Activated T-helper 1 cell treated with anti-CD3 and anti-CD28 coated beads, Interleukin-12 subunit alpha, Interleukin-12 subunit beta, Interleukin-2, Interleukin-4 antibody, amounts not matched to agents 30 ng/mL and 10 ng/mL and 1 ng/mL, durations not matched to agents 14 hours and 24 hours and 36 hours (primary cell): ENCODE measurements at places on chromosomes 2 and 18. TPM values are rescaled to one million over a fixed set of nuclear protein-coding genes. Genes with fewer than 3 reads are reported as not detected.
A peak's percentile ranks its signal among the peaks of the same experiment; 100 is the strongest.

Gene KCNE4
- not detected in 2 replicates for total RNA-seq

GRCh38 chr2:101883860-101884259, 107.9 kb upstream of the IL1R2 start:
- DNase-seq = no peak
- H3K4me1 ChIP-seq = peaks cover 6% of the 10 kb centered on the region
- no peak overlapping the region for H3K27ac ChIP-seq
- H3K4me3 ChIP-seq = no peak overlapping the region
- H3K36me3 ChIP-seq = peaks cover 57% of the 10 kb centered on the region
- no peaks in the 10 kb centered on the region for H3K27me3 ChIP-seq

DNA sequence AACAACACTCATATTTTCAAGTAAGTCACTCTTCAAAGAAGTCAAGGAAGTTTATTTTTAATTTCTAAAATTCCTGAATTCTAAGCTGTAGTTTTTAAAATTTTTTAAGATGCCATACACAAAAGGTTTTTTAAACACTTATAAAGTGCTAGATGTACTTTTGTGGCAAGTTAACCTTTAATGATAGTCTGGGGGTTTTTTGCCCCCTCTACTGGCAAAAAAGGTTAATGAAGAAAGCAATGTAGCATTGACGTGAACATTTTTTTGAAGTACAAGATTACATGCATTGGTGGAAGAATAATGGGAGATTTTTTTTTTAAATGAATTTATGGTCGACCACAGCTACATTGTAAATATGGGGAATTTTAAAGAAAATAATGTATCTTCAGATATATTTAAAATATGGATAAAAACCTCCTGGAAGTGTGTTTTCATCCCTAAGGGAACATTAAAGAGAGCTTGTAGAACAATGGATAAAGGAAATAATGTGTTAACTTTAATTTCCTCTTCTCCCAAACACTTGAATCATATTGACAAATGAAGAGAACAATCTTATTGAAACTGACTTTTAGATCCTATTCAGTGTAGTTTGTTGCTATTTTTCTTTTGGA, 12.6 kb downstream of the ITPRID2 start:
- H3K4me1 ChIP-seq = peaks cover 21% of the 10 kb centered on the region
- no peak overlapping the region for H3K27ac ChIP-seq
- H3K27me3 ChIP-seq = no peaks in the 10 kb centered on the region
- H3K4me3 ChIP-seq = no peak overlapping the region

DNA sequence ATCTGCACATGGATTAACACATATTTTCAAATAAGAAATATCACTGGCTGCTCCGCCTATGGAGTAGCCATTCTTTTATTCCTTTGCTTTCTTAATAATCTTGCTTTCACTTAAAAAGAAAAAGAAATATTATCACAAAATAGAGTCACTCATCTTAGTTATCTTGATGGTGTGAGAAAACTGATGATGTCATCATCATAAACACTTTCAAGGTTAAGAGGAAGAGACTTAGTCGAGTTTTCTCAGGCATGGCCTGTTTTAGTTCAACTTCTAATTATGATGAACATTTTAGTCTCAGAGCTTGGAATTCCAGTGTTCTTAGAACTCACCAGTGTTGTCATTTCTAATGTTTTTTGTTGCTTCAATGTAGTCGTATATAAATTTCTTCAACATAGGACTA, 506.1 kb downstream of the PTPRM start:
- no peak overlapping the region for H3K27ac ChIP-seq
- H3K36me3 ChIP-seq = no peaks in the 10 kb centered on the region
- H3K4me3 ChIP-seq = no peak overlapping the region
- H3K27me3 ChIP-seq = no peaks in the 10 kb centered on the region
- no peak for DNase-seq

- no peak overlapping the region for H3K27ac ChIP-seq
- DNase-seq = no peak
- H3K4me3 ChIP-seq = no peak overlapping the region
- no peaks in the 10 kb centered on the region for H3K36me3 ChIP-seq
Observed at GRCh38 chr2:174919947-174920595, 85.1 kb downstream of the CHN1 start.

- peak; percentile 21 for DNase-seq
- peak overlapping the region; percentile 22 for H3K4me3 ChIP-seq
- peak overlapping the region; percentile 73 for H3K27ac ChIP-seq
- H3K4me1 ChIP-seq = peaks cover 44% of the 10 kb centered on the region
Observed at GRCh38 chr2:105929516-105929915, 184.8 kb downstream of the NCK2 start.

DNA sequence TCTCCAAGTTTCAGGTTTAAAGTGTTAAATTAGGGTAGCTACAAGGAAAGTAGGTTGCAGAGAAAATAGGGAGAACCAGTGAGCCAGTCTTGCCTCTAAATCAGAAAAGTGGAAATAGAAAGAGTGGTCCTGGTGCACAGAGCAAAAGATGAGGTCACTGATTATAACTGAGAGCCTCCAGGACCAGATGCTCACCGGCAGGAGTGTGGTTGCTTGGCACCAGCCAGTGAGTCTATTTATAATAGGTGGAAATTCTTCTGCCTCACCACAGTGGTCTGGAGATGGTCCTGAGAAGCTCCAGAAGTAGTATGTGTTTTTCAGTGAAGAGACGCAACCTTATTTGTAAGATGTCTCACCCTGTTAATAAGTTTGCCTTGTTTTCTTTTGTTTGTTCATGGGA, 373.9 kb upstream of the KCNJ3 start:
- H3K27me3 ChIP-seq = no peaks in the 10 kb centered on the region
- no peaks in the 10 kb centered on the region for H3K4me1 ChIP-seq
- H3K36me3 ChIP-seq = no peaks in the 10 kb centered on the region
